ENCODE measurements at places on chromosomes 12 and 14.

DNA sequence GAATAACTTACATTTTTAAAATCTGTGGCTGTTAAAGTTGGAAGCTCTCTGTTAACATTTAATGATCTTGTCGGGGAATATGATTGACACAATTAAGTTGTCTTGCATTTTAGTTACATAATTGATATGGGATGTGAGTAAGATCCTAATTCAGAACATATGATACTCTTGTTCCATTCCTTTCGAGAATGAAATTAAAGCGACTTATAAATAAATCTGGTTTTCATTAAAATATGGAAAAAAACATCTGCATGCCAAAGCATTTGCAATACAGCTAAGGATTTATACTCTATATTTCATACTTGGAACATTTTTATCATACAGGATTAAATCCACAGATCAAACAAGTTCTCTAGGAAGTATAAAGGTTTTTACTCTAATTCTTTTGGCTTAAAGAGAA, 52.0 kb downstream of the SLC38A6 start:
- DNase-seq = no peak

GRCh38 chr12:107600581-107601144, 84.9 kb upstream of the PWP1 start:
- DNase-seq = no peak

DNA sequence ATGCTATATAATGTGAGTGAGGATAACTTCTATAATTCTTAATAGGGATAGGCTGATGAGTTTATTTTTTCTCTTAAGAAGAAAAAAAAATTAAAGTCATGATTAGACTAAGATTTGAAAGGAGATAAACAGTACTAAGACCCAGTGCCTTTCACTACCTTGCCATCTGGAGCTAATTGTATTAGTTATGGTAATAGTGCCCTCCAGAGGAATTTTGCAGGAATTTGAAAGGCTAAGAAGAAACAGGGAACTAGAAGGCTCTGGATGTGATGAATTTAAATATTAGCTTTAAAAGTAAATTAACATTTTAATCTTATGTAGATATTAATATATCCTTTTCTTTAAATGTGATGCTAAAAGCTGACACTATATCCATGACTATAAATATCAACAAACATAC, 36.6 kb upstream of the PIK3C2G start:
- DNase-seq = no peak

- DNase-seq = no peak
Measured at GRCh38 chr12:62971769-62972525, 37.0 kb upstream of the PPM1H start.

GRCh38 chr12:81327425-81327824, 249.5 kb downstream of the ACSS3 start:
- DNase-seq = no peak

GRCh38 chr12:115558281-115558680, 719.2 kb downstream of the MED13L start:
- DNase-seq = no peak

DNA sequence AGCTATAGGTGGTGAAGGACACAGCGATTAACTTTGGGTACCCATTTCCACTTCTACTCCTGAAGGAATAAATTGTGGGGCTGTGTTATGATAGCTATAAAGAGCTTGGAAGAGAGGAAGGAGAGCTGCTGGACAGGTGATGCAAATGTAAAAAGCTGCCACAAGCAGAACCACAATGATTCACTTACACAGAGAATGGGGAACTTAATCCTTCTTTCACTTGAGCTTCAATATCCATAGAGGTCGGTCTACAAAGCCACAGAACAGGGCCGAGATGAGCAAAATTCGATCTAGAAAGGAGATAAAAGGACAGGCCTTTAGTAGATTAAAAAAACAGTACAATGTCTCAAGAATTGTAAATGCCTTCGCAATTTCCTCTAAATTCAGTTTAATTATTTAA, 831.1 kb downstream of the LRFN5 start:
- DNase-seq = no peak

GRCh38 chr14:101962503-101962874, 1.9 kb upstream of the DYNC1H1 start:
- DNase-seq = no peak

DNA sequence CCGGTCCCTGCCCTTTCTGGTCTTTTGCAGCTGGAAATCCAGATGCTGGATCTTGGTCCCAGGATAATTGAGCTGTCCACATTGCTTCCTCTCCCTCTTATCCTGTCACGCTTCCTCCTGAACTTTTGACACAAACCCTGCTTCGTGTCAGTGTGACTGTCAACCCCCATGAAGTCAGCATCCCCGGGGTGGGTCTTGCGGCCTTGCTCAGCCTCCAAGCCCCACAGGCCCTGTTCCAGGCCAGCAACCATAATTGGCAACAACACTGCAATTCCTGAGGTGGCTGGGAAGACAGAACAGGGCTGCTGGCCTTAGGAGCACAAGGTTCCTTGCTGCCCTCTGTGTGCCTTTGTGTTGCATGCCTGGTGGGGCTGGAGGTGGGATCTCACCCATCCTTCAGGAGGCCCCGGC, 74.9 kb downstream of the NTF3 start:
- DNase-seq = no peak

DNA sequence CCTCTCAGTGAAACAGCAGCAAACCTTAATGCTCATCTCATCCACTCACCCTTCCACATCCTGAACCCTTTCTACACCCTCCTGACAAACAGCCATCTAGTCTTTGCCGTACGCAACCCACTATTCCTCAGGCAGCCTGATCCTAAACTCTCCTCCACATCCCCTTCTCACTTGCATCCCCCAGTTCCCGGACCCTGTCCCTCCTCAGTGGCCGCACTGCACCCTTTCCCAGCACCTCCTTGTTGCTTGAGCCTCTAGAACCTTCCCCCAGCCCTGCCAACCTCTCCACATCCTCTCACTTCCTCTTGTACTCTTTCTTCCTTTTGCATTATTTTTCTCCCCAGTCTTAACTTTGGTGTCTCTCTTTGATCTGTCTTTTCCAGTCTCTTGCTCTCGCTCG, 42.9 kb downstream of the IQSEC3 start:
- no peak for DNase-seq

Data from stimulated activated CD8-positive, alpha-beta memory T cell treated with anti-CD3 and anti-CD28 coated beads, Interleukin-4, amount 100 ng/mL, for 1 hour (primary cell).